ENCODE measurements at places on chromosomes 3 and 15.

DNA sequence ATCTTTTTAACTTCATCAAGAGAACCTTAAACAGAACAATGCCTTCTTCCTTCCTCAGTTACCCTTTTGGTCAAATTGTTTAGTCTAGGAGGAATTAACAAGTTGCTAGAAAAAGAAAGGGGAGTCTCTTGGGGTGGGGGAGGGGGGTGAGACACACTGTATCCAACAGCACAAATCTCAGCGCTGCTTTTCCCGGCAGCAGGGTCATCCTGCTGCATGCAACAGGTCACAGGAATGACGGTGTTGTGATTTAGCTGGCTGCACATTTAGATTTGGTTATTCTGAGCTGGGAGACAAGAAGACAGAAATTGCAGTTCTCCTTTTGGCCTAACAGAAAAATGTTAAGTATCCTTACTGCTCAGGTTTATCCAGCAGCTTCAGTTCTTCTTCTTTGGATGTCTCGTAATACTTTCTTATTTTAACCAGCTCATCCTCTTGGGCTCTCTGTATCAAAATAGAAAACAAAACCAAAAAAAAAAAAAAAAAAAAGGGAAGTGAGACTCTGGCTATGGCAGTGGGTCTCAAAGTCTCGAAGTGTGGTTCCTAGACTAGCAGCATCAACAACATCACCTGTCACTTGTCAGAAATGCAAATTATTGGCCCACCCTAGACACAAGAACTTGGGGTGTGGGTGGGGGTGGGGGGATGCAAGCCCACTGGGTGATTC, 190.5 kb downstream of the GREM1 start:
- DNase-seq, result no peak

DNA sequence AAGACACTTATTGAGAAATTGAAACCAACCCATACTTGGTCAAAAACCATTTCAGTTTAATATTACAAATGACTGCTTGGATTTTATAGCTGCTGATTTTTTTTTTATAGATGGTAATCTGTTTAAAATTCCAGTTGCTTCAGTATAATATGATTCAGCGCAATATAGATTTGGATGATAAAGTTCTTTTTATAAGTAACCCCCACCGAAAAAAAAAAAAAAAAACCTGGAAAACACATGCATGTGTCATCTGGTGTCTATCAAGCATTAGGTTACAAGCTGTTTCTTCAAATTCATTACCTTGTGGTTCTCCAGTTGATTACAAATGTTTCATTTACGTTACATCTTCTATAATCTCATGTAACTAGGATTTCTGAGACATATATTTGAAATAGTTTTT, 356.6 kb upstream of the ROBO2 start:
- no peak for DNase-seq

GRCh38 chr3:24690777-24691176, 196.1 kb upstream of the THRB start:
- no peak for DNase-seq

DNA sequence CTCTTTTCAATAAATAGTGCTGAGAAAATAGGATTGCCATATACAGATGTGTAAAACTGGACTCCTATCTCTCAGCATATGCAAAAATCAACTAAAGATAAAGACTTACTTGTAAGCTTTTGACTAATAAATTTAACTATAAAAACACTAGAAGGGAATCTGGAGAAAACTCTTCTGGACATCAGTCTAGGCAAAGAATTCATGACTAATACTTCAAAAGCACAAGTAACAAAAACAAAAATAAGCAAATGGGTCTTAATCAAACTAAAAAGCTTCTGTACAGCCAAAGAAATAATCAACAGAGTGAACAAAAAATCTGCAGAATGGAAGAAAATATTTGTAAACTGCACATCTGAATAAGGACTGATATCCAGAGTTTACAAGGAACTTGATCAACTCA, 1122.2 kb downstream of the TBL1XR1 start:
- no peak for DNase-seq

- no peak for DNase-seq
These were observed 19.8 kb downstream of the MEGF11 start for GRCh38 chr15:66233487-66234415.
